GOT3 (cell line): ENCODE measurements at places on chromosomes 1 and 21.

DNA sequence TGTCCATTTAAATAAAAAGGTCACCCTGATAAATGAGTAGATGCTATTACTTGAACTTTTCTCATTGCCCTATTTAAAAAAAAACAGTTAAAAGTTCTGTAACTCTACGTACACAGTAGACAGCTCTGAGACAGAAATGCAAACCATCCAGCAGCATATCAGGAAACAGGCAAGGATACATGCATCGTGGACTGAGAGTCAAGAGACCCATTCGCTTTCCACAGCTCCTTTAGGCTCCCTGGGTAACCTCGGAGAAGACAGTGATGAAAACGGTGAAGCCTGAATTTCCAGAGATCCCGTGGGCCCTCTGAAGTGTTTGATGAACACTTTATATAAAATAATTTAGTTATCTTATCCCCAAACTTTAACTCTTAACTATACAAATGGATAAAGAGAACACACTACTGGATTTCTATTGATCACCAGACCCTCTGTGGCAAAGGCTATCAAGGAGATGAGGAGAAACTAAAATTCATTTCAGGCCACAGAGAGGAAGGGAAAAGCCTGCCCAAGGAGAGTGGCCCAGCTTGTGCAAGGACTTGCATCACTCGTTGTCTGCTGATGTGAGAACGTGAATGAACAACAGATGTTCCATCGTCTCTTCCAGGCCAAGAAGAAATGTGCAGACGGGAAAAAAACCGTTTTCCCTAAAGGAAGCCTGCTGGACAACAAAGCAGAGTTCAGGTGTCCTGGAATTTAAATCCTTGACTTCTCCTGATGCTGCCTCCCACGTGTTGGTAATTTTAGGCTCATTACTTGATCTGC is 131.0 kb downstream of the TGFBR3 start:
- no peak for DNase-seq

- no peak for DNase-seq
These were observed 762.1 kb upstream of the NEGR1 start for GRCh38 chr1:73044241-73045036.

DNA sequence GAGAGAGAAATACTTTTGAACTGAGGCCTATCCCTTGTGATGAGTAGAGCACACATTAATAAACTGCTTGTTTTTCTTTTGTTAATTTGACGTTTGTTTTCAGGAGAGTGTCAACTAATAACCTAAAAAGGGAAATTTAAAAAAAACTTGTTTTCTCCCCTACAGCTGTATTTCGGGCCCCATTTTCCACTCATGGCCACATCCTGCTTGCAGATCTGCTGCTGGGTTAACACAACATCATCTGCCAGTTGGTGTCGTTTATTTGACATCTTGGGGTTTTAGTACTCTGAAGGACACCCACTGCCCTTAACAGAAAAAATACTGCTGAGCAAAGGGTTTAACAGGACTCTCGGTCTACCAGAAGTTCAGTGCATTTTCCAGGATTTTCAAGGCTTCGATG is 848 bp upstream of the PYHIN1 start:
- no peak for DNase-seq

GRCh38 chr1:155086128-155086741 is 7.6 kb downstream of the EFNA3 start:
- no peak for DNase-seq

DNA sequence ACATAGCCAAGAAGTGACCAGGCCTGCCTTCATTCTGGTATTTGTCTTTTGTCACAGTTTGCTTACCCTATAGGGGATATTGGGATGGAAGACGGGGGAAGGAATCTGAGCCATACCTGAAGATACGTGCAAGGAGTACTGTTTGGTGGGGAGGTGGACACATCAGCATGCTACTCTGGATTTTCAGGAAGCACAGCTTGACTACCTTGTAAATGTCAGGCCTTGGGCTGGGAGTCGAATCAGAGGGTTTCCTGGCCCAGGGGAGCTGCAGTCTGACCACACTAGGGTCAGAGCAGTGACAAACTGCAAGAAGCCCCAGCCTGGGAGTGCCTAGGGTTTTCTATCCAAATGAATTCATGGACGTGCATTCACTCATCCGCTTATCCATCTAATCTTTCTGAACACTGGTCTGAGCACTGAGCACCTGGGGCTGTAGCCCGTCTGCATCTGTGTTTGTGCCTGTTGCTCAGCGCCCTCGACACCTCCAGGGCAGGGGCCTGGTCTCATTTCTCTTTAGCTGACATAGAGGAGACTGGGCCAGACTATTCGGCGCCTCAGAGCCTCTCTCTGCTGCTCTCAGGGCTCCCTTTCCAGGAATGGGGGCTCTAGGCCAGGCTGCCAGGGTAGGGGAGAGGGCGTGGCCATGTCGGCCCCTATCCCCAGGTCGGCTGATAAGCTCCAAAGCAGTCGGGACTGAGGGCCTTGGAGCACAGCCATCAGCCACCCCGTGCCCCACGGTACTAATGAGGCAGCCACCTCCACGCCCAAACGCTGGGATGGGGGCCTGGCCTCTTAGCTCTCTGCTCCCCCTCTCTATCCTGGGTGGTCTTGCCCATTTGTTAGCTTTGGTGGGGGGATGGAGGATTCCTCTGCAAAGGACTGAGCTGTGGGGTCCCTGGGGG is 47.0 kb upstream of the SLC2A1 start:
- DNase-seq: no peak

GRCh38 chr1:70656361-70656760 is 245.3 kb downstream of the CTH start:
- no peak for DNase-seq

DNA sequence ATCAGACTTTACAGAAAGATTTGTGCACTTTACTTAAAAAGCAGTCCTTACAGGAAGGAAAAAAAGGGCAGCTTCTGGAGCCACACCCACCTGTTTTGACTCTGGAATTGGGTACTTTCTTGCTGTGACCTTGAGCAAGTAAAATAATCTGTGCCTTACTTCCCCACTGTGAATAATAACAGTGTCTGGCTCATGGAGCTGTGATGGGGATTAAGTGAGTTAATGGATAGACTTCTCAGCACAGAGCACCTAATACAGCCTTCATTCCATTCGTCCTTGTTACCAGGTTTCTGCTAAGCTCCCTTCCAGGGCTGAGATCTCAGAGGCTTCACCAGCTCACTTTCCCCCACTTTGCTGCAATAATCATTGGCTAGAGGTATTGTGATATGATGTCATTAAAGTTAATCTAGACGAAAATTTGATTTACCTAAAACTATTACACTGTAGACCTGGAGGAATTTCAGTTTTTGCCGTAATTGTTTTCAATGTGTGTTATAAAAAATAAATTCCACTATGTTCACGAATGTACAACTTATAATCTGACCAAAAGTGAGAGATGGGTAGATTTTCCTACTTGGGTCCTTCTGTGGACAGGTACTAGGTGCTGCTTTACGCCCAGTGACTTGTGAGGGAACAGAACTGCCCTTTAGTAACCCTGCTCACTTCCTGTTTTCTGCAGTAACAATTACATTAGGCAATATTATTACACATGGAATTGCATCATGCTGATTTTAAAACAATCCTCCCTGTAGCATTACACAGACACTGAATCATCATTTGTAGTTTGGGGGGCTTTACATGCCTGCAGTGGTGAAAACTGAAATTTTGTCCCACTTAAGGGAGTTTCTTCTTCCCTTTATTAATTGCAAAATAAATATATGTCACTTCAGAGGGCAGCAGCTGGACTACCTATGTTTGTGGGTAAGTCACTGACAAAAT is 19.7 kb upstream of the ABCG1 start:
- DNase-seq: no peak

DNA sequence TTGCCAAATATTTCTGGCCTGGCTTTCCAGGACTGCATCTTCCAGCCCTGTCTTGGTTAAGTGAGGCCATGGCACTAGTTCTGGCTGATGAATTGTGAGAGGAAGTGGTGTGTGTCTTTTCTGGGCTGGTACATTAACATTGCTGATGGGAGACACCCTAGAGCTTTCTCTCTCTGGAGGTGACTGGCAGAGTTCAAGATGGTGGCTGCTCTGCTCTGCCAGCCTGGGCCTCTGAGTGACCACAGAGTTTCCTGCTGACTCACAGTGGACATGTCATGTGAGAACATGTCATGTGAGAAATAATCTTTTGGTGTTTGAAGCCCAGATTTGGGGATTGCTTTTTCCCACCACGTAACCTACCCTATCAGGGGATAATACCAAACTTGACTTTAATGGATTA is 218.0 kb upstream of the KIAA0040 start:
- DNase-seq: no peak

DNA sequence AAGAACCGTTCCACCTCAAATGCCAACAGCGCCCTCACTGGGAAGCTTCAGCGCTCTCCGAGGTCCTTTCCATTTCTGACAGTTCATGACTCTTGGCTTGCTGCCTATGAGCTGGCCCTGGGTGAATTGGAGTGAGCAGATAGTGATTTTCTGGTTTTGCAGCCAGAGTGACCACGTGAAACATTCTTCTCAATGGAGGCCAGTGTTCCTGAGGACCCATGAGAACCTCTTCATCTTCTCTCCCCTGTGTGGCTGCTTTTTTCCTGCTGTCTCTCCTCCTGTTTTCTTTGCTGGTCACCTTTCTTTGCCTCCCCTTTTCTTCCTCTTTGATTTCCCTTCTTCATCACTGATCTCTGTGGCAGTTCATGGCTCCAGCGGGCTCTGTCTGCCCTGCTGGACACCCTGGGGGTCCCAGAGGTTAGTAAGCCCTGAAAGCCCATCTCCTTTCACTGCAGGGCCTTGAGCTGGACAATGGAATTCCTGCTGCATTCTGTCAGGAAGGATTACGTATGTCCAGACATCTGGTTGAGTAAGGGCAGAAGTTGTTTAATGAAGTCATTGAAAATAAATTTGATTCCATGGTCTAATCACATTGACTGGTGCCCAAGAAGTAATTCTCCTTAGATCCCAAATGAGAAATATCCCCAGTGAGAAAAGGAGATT is 29.9 kb downstream of the VASH2 start:
- no peak for DNase-seq

DNA sequence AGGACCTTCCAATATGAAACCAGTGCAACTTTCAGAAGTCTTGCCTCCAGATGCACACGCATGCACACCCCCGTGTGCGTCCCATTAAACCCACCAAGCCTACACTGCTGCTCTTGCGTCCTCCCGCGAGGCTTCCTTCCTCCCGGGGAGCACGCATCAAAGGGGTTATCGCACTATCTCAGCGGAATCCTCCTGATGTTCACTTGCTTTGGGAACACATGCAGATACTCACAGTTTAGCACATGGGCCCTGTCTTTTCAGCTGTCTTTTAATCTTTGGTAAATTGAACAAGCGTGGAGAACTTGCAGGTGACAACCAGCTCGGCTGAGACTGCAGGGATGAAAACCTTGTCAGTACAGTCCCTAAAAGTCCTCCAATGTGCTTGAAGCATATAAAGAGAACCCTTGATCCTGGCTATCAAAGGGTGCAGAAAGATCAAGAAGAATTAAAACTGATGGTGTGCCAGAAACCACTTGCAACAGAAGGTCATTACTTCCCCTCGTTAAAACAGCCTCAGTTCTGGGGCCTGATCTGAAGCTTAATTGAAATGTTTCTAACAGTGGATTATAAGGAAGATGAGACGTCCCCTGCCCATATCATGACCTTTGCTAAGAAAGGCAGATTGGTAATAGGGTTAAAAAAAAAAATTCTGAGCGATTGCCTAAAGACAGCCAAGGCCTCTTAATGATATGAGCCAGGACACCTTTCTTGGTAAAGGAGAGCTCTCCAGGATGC is 149.4 kb upstream of the LMO4 start:
- DNase-seq: no peak

GRCh38 chr1:228154670-228155571 is 5.2 kb downstream of the GJC2 start:
- no peak for DNase-seq

- no peak for DNase-seq
These were observed 625.2 kb downstream of the LMO4 start for GRCh38 chr1:87953732-87954344.

- no peak for DNase-seq
These were observed 25.0 kb upstream of the PRELP start for GRCh38 chr1:203450479-203451149.

GRCh38 chr1:221444346-221444745 is 297.5 kb downstream of the DUSP10 start:
- DNase-seq: no peak

DNA sequence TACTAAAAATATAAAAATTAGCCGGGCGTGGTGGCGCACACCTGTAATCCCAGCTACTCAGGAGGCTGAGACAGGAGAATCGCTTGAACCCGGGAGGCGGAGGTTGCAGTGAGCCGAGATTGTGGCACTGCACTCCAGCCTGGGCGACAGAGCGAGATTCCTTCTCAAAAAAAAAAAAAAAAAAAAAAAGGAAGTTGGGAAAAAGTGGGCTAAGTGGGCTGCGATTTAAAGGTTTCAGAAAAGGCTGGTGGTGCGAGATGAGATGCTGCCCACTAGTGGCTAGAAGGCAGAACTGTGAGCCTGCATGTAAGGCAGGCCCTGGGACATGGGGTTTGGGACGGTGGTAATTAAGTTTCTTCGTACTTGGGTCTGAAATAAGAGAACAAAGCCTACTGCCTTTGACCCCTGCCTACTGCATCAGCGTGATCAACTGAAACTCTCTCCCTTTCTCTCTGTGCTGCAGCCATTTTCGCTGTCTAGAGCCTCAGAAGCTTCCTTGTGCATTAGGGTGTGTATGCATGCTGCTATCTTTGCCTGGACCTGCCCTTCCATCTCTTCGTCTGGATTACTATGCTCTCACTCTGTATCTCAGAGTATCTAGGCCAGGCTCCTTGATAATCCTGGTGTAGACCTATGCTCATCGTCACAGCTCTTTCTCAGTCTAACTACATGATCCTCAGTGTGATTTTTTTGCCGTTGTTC is 12.4 kb downstream of the FMOD start:
- DNase-seq: no peak
